Left lobe of liver (tissue), 2 donors: ENCODE measurements at places on chromosomes 12 and 14.

DNA sequence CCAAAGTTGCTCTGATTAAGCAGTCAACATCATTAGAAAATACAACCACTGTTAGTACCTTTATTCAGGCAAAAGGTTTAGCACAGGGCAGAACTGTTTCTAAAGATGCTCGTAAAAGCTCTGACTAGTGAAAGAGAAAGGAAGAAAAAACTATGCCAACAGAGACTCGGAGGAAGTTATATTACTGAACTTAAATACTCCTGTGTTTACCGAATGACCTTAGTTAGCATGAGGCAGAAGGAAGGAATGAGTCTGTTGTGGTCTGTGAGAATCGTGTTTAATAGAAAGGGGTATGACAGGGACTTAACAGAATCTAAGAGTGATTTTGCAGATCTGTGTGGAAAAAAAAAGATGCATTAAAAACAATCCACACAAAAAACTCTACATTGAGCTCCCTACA, 84.1 kb upstream of the OVCH1 start:
- no peak for DNase-seq

- DNase-seq: no peak
Observed at GRCh38 chr14:104119488-104120251, 18.7 kb upstream of the KIF26A start.

DNA sequence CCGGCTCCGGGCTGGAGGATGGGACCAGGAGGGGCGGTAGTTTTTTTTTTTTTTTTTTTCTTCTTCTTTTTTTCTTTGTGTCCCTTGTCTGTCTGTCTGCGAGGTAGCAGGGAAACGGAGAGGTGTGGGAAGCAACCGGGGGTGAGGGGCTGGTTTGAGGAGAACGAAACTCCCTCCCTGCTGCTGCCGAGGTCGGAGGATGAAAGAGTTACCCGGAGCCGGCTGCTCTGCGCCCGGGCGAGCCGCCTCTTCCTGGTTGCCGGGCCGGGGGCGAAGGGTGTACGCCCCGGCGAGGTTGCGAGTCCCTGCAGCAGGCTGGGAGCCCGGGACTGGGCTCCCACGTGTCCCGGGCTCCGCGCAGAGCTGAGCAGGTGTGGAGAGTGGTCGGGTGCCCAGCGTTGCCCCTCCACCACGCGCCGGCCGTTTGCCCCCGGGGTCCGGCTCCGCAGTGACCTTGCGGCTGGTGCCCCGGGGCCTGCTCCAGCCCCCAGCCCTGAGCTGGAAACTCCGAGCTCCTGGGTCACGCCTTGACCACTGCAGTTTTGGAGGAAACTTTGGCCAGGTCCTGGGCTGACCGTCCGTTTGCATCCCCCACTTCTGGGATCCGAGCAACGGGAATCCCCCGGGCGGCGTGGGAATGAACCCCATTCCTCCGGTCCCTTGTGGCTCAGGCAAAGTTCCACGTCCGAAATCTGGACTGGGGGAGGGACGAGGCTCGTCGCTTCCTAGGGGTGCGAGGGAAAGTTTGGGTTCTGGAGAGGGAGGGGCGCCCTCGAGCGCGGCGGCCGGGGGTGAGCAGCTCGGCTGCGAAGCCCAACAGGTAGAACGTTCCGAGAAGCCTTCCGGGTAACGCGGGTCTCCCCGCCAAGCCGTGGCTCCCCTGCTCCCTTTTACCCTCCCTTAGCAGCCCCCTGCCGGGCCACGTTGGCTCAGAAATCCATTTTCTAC, 1.3 kb downstream of the CHST11 start:
- no peak for DNase-seq

- no peak for DNase-seq
Observed at GRCh38 chr12:31618228-31619025, 27.5 kb upstream of the DENND5B start.
